ENCODE measurements at places on chromosomes 5 and 9.

GRCh38 chr9:111974092-111974681 is 77.6 kb downstream of the UGCG start:
- no peak for DNase-seq

DNA sequence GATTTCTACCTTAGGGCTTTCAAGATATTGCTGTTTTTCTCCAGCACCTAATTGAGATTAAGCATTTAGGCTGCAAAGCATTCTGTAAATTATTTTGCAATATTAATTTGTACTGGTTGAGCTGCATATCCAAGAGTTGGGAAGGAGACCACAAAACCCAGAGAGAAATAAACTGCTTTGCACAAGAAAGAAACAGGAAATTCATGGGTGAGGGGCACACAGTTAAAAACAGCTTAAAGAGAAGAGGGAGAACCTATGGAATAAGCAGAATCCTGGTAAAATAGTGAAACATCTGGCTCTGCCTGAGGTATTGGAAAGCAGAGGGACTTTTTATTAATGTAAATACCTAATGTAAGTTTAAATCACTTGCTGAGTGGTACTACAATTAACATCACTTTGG is 243.0 kb downstream of the TMEM167A start:
- no peak for DNase-seq

DNA sequence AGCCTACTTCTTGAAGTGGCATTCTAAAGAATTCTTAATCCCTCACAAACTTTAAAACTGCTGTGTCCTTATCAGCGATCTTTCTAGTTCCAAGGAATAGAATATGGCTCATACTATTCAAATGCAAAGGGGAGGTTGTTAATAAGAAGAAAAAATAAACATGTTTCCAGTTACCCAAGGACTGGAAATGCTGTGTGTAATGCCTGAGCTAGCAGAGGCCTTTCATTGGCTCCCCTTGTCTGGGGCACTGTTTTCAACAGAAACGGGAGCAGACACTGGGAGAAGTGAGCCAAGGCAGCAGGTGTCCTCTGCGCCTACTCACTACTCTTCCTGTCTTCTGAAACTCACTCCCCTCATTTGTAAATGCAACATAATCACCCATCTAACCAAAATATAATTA is 253.0 kb downstream of the MARCHF11 start:
- no peak for DNase-seq

- no peak for DNase-seq
These were observed 244.2 kb upstream of the RIOK2 start for GRCh38 chr5:97427235-97427634.

- no peak for DNase-seq
These were observed 186.9 kb downstream of the SEMA6A start for GRCh38 chr5:116387738-116388137.

DNA sequence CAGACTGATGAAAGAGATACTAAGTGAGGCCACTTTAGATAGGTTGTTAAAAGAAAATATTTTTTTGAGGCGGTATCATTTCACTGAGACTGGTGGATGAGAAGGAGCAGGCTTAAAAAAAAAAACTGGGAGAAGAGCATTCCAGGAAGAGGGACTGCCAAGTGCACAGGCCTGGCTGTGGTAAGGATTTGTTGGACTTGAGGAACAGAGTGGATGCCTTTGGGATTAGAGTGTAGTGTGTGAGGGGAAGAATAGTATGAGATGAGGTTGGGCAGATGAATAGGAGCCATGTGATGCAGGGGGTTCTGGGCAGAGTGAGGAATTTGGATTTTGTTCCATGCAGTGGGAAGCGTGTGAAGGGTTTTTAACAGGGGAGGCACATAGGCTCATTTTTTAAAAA is 57.9 kb downstream of the PBX3 start:
- DNase-seq: no peak

DNA sequence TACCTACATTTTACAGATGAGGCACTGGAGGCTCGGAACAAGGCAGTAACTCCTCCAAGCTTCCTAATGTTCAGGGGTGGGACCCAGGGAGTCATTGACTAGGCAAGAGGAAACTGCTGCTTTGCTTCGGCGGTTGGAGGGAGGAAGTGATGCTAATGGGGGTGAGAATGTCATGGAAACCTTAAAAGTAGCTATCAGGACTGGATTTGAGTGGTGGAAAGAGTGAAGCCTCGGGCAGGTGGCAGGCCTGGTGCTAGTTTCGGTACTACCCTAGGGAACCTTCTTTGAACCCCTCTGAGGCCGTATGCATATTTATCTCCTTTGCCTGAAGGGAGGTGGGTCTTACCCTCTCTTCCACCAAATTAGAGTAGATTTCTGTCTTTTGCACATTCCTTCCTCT is 1.6 kb downstream of the BSPRY start:
- no peak for DNase-seq

DNA sequence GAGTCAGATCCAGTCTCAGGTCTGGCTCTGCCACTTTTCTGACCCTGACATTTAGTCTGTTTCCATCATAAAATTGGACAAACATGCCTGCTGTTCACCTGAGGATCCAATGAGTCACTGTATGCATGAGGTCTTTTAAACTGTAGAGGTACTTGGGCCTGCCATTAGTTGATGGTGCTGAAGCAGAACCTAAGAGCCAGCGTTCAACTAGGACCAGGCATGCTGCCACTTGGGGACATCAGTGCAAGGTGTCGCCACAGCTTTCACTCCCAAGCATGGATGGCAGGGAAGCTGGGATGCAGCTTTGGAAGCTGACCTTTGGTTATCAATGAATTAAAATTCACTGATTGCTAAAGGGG is 37.1 kb downstream of the NEUROG1 start:
- no peak for DNase-seq

DNA sequence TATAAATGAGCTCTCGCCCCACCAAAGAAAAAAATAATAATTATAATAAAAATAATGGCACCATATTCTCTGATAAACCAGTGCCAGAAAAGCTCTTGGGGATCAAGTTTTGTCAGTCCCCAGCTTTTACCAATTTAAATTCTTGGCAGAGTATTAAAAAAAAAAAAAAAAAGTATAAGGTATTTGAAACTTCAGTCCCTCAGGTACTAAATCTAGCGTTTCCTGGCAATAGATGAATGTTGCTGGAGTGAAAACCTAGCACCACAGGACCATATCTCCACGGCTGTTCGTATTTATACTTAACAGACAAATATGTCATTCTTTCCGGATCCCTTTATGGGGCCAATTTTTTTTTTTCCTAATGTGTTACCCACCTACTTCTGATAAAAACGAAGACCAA is 646.2 kb downstream of the CCDC171 start:
- no peak for DNase-seq

DNA sequence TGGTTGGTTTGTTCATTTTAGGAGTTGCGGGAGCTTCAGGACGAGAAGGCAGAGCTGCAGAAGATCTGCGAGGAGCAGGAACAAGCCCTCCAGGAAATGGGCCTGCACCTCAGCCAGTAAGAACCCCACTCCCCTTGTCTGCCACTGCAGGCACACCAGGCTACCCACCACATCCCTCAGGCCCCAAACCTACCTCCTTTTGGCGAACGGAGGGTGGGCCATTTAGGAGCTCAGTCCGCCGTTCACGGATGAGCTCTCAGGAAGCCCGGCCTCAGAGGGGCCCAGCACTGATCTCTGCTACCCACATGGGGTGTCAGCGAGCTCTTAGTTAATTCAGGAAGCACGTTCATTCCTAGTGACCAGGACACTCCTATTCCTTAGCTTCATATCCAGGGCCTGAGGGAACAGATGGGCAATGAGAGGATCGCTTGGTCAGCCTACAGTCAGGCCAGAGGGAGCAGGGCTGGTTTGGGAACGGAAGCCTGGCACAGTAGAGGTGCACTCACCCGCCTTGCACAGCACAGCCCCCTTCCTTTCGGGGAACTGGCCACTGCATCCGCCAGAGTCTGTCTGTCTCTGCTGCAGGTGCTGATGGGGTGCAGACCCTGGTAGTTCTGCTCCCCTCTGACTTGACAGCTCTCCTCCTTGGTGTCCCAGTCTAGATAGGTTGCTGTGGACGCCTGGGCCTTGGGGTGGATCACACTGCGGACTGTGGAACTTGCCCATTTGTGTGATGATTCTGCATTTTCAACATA is 21.4 kb downstream of the HNRNPH1 start:
- no peak for DNase-seq

DNA sequence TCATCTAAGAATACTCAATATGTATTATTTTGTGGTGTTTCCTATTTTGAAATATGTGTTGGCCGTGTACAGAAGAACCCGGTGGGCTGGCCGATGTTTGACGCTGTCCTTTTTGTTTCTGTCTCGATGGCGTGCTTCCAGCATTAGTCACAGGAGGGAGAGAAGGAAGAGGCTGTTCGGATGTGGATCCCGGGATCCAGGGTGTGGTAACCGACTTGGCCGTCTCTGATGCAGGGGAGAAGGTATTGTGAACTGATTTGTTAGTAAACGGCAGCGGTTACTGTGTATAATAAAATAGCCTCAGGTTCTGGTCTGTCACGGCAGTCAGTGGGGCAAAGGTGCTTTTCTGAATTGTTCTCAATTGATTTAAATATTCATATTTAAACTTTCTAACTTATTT is 275.0 kb downstream of the ARHGEF28 start:
- no peak for DNase-seq

GRCh38 chr9:6433410-6433809 is 20.4 kb downstream of the UHRF2 start:
- DNase-seq: no peak

- DNase-seq: no peak
These were observed 153.9 kb downstream of the ARRDC3 start for GRCh38 chr5:91229031-91229727.

DNA sequence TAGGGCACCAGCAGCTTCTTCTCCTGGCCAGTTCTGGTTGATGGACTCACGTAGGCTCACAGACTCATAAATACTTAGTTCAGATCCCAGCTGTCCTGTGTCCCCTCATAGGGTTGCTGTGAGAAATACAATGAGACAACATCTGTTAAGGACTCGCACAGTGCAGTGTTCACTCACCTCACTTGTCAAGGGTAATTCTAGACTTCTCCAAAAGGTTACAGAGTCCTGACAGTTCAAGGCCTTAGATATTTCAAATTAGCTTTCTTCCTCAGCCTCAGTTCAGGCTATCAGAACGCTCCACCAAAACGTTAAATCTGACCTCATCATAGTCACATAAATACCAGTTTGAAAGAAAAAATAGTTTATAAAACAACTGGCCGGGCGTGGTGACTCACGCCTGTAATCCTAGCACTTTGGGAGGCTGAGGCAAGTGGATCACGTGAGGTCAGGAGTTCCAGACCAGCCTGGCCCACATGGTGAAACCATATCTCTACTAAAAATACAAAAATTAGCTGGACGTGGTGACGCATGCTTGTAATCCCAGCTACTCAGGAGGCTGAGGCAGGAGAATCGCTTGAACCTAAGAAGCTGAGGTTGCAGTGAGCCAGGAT is 106.3 kb downstream of the UGCG start:
- no peak for DNase-seq

GRCh38 chr5:168377525-168377924 is 86.1 kb downstream of the WWC1 start:
- DNase-seq: no peak

DNA sequence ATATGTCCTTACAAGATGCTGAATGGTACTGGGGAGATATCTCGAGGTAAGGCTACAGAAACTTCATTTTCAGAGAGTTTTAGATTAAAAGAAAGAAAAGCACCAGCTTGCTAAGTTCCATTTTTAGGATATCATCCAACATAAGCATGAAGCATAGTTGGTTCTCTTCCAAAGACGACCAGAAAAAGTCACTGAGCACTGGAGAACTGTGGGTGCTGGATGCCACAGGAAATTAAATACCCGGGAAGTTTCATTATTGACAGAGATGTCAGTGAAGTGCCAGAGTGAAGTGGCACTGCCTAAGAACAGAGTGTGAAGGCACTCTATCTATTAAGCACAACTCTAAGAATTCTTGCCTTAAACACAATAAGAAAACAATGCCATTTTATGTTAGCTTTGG is 76.8 kb downstream of the PIK3R1 start:
- DNase-seq: no peak

DNA sequence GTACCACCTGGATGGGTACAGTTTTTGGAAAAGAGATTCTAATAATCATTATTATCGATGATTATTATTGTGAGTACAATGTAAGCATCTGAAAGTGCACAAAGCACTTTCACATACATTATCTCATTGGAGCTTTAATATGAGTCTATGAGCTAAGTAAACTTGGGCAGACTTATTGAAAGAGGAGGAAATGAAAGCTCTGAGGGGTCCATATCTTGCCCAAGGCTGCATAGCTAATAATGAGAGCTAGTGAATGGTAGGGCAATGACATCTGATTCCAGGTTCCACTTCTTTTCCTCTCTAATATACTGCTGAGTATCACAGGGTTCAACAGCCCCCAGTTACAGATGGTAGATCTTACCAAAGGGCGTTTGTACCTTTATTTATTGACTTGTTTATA is 26.1 kb downstream of the TIMD4 start:
- DNase-seq: no peak

DNA sequence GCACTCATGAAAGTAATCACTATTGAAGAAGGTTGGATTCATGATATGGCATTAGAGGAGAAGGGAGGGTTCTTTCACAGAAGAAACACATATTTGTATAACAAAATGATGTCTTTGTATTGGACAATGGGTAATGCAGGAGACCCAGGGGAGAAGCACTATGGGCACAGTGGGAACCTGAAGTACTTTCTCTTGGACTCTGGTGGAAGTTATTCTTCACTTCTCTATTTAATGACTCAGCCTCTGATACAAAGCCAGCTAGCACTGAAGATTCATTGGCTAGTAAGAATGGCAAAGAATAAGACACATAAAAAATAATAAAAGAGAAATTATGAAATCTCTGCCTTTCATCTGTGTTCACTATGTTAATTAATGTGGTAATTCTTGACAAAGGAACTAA is 149.9 kb upstream of the PRR16 start:
- DNase-seq: no peak
